ENCODE measurements at places on chromosomes 5 and 9.

DNA sequence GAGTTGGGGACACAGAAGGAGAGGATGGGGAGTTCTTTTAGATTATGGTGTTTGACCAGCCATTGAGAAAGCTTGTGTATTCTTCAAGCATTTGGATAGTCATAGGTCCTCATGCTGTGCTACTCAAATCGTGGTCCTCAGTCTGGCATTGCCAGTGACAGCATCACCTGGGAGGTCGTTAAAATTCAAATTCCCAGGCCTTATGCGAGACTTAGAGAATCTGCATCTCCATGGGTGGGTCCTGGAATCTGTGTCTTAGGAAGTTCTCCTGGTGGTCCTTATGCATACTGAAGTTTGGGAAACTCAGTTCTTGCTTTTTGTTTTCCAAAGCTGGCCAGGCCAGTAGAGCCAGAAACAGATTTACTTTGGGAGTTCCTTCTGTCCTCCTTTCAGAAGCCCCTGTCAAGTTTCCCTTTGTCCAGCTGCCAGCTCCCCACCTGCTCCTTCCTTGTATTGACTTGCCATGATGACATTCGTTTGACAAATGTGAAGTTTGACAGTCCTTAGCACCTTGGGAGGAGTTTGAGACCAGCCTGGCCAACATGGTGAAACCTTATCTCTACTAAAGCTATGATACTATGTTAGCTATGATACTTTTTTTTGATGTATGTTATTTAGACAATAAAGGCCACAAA is 95.6 kb downstream of the PALM2AKAP2 start:
- no peak for DNase-seq

- peak; percentile 56 for DNase-seq
These were observed 4.1 kb downstream of the GLRX start for GRCh38 chr5:95818181-95819147.

- no peak for DNase-seq
These were observed 10.8 kb downstream of the UBE2D2 start for GRCh38 chr5:139571966-139572365.

GRCh38 chr9:116286297-116286696 is 132.7 kb downstream of the PAPPA start:
- DNase-seq, result no peak

GRCh38 chr9:93230185-93230584 is 46.2 kb downstream of the WNK2 start:
- no peak for DNase-seq

DNA sequence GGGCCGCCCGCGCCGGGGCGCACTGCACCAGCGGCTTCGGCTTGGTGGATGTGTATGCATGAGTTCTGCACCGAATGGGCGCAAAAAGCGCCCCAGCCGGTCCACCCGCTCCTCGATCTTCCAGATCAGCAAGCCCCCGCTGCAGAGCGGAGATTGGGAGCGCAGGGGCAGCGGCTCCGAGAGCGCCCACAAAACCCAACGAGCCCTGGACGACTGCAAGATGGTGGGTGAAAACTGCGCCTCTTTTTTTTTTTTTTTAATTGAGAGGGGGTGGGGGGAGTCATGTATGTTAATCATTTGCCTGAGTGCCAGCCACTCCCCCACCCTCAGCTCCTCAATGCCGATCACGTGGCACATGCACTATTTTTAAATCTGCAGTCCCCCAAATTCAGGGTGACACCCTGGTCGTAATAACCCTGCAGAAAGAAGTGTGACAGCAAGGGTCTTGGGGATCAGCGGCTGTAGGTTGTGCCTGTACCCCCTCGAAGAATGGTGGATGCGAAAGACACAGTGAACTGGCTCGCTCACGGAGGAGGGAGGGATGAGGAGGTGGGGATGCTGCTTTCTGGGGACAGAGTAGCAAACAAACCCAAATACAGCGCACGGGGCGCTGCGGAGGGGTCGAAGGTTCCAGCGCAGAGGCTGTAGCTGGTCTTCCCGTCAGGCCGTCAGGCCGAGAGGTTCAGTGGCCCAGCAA is 900 bp downstream of the RGS7BP start:
- no peak for DNase-seq

DNA sequence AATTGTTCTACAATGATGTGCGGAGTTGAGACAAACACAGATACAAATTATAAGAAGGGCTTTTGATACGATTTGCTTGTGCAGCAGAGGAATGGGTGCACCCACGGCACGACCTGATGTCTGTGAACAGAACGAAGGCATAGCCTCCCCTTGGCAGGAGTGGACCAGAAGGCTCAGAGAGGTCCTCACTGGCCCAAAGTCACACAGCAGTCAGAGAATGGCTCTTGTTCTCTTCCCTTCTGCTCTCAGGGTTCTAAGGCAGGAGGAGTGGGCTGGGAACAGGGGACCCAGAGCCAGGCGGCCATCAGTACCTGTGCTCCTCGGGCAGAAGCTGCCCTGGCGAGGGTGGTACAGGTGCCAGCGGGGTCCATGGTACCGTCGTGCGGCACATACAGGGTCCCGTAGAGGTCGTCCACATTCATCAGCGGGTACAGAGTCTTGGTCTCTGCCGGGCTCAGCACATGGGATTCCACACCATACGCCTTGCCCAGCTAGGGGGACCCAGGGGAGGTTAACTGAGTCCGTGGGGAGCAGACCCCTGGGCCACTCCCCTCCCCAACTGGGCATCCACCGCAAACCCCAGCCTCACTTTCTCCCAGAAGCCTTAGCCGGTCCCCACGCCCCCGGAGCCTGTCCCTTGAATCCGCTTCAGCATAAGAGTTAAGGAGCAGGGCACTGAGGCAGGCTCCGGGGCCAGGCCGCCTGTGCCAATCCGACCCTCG is 7.0 kb downstream of the SARDH start:
- no peak for DNase-seq

DNA sequence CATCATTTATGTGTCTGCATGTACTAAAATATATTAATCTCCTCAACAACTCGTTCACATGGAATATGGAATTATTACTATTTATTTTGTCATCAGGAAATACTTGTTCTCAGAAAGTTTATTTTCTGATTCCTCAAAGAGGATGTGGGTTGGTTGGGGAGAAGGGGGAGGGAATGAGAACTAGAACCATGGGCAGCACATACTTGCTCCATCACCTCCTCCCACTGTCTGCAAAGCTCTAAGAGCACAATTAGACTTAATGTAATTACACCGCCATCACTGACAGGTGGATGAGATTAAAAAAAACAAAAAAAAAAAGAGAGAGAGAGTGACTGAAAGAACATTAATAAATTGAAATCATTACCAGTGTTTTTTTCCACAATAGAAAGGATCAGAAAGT is 98.2 kb downstream of the OXCT1 start:
- DNase-seq, result no peak

DNA sequence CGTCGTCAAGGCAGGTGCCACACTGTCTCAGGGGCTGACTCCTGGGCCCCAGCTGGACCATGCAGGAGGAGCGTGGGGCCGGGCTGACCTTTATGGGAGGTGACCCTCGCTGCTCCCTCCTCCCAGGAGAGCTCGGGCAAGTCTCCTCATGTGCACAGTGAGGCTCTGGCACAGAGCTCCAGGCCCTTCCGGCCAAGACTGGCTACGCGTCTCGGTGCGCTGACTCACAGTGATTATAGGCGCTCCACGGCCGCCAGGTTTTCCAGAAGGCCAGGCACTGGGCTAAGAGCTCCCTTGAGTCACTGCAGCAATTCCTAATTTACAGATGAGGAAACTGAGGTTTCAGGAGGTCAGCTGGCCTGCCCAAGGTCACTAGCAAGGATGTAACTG is 47.4 kb downstream of the VAV2 start:
- no peak for DNase-seq

- DNase-seq, result no peak
These were observed 2.8 kb downstream of the NR3C1 start for GRCh38 chr5:143400541-143401226.

DNA sequence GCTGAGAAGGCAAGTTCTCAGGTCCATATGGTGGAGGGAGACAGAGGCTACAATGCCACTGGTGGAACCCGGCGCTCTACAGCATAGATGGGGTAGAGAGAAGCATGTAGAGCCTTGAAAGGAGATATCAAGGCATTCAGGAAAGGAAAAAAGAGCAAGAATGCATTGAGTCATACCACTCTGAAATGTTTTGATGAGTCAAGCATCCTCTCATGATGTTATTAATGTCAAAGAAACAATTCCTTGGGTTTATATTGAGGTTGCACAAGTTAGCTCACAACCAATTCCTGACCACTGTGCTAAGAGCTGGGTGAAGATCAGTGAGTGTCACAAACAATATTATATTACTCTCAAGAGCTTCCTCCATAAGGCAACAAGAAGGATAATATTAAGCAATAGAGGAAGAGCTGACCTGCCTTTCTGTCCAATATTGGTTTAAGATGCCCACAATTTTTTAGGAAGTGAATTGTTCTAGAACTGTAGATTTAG is 178.0 kb downstream of the RFK start:
- no peak for DNase-seq

- DNase-seq, result no peak
These were observed 1.3 kb downstream of the TNFSF15 start for GRCh38 chr9:114804505-114804904.

DNA sequence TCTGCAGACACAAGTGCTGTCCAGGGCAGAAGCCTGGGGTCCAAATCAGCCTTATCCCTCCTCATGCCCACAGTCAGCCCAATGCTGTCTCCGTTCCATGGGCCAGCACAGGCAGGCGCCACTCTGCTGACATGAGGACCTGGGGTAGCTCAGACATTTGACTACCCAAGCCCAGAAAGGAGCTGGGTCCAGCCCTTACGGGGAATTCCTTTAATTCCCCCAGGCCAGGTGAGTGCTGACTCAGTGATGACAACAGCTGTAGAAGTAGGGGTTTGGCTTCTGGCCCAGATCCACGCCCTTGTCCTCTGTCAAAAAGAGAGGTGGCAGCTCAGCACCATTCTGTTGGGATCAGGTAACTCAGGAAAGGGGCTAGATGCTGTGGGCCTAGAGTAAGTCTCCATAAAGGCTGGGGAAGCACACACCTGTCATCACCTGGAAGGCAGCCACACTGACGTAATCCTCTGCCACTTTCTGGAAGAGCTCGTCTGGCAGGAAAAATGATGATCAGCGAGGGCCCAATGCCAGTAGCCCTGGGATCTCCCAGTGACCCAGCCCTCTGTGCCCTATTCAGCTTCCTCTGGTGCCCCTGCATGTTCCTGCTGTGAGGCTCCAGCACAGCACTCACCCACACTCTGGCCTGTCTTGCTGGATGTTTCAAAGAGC is 1.9 kb downstream of the RAB24 start:
- DNase-seq, result no peak

DNA sequence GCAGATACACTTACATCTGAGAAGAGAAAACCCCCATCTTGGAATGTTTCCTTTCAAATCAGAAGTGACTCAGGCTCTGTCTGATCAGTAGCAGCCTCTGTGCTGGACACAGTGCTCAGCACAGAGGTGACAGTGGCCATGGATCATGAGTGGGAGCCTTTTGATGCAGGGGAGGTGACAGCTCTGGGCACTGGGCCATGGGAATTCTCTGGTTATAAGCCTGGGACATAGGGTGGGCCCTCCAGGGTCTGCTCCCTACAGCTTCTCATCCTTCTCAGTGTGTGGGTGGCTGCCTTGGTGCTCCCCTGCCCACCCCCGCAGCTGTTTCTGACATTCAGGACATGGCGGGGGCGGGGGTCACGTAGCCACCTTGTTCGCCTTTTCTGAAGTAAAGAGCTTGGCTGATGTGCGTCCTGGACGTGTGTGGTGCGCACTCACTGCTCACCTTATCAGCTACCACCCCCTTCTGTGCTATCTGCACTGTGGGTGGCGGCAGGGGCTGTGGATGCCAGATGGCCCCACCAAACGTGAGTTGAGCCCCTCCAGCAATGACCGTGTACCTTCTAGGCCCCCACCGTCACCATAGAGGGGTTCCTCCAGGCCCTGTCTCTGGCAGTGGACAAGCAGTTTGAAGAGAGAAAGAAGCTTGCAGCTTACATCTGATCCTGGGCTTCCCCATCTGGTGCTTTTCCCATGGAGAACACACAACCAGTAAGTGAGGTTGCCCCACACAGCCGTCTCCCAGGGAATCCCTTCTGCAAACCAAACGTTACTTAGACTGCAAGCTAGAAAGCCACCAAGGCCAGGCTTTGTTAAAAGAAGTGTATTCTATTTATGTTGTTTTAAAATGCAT is 24.0 kb downstream of the TRIP13 start:
- no peak for DNase-seq

DNA sequence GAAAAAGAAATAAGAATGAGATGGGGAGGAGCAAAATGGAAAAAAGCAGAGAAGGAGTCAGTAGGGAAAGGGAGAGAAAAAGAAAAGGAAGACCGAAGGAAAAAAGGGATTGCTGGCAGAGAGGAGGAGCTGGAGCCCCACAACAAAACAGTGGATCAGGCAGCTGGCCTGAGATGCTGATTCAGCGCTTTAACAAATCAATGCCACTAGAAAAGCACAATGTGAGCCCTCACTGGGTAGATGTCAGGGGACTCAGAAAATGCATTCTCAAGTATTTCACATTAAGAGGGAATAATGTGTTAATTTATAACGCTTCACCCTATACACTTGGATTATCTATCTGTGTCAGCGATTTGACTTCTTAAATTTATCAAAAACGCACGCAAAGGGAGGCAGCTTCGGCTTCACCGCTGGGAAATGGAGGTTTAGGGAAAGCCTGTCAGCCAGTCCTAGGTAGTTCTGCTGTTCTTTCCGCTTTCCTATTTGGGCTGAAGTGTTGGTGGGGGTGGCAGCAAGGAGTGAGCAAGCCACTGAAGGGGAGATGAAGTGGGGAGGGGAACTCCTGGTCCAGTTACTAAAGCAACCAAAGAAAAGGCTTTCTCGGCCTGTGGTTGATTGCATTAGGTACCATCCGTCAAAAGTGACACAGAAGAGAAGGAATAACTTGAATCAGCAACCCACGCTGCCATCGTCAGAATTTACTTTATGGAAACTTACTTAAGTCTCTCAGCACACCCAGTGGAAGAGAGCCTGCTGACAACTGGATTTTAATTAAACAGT is 161.6 kb downstream of the BNC2 start:
- no peak for DNase-seq

GRCh38 chr5:179729303-179729702 is 3.3 kb upstream of the MAML1 start:
- no peak for DNase-seq

DNA sequence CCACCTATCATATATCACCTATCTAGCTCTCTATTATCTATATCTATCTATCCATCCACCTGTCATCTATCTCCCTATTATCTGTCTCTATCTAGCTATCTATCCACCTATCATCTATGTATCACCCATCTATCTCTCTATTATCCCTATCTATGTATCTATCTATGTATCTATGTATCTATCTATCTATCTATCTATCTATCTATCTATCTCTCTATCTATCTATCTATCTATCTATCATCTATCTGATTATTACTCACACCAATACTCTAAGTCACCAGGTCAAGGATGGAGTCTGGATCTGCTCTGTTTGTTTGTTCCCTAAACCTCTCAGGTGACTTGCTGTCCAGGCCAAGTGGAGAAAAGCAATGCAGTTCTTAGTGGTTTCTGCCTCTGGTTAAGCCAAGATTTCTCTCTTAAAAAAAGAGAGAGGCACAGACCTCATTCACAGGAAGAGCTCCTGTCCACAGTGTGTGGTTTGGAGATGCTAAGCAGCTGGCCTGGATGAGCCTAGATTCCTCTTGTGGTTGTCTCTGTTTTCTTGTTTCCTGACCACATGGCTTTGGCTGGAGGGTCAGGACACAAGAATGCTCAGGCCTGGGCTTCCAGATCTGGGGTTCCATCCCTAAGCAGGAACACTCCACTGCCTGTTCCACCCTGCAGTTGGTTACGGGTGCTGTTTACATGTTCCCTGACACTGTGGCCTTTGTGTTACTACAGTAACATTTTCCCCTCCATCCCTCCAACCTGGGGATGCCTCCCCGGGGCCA is 133.4 kb downstream of the PHF2 start:
- no peak for DNase-seq

All from CD4-positive, alpha-beta T cell treated with Interleukin-1 beta for 1 hour (primary cell).